ENCODE measurements at places on chromosomes 16 and 17.

- DNase-seq, result no peak
Observed at GRCh38 chr16:54657709-54658102, 273.0 kb upstream of the IRX5 start.

DNA sequence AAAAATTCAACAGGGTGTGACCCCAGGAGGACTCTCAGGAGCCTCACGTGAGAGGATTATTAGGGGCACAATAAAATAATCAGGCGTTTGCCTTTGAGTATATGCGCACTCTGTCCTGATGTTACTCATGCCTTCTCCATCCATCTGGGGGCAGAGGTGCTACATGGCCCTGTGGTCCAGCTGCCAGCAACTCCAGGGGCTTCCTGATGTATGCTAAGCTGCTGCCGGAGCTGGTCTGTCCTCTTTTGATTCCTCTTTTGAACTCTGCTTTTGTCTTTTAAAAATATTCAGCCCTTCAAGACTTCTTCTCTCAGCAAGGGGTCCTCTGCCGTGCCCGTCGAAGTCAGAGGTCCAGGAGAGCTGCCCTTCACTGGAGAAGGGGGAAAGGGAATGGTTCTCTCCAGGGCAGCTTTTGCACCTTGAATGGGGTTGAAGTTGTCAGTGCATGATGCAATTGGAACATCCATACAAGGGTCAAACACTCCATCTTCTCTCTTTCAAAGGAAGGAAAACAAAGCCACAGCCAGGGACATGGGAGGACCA, 431.4 kb downstream of the SHISA9 start:
- no peak for DNase-seq

GRCh38 chr17:33464669-33465280, 171.7 kb upstream of the ASIC2 start:
- no peak for DNase-seq

DNA sequence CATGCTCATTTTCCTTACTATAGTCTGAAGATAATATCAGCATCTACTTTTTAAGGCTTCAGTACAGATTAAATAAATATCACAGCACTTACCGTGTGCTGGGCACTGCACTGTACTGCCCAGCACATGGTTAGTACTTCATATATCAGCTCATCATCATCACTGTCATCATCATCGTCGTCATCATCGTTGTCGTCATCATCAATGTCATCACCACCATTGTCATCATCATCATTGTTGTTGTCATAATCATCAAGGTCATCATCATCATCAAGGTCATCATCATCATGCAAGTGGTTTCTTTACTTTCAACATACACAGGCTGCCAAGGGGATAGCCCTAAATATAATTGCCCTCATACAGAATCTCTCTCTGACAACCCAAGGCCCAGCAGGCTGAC, 275.1 kb downstream of the ABCC12 start:
- DNase-seq, result no peak

GRCh38 chr16:31464348-31464769, 5.1 kb downstream of the ARMC5 start:
- DNase-seq, result no peak

DNA sequence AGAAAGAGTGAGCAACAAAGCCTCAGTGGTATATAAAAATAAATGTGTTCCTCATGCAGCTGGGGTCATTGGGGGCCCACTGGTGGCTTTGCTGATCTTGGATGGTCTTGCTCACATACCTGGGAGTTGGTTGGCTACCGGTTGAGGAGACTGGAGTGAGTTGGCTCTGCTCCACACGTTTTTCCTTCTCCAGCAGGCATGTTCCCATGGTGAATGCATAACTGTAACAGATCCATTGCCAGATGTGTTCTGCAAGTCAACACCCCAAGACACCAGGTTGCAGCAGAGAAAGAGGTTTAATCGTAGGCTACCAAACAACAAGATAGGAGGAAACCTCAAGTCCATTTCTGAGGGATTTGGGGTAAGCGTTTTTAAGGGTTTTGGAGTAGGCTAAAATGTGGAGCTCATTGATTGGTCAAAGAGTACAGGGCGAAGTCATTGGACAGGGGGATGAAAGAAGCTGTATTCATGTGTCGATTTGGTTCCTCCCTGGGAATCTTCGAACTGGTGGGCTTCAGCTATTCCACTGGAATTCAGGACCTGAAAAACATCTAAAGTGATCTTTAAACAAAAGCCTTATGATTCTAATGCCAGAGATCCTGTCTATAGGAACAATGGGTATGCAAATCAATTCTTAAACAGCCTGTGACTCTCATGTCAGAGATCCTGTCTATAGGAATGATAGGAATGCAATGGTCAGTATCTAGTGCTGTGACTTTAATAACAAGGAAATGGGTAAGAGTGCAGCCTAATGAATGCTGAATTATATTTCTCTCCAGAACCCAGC, 467.5 kb upstream of the C16orf82 start:
- DNase-seq, result no peak

- DNase-seq, result no peak
Observed at GRCh38 chr16:67166110-67166547, 1.6 kb downstream of the HSF4 start.

DNA sequence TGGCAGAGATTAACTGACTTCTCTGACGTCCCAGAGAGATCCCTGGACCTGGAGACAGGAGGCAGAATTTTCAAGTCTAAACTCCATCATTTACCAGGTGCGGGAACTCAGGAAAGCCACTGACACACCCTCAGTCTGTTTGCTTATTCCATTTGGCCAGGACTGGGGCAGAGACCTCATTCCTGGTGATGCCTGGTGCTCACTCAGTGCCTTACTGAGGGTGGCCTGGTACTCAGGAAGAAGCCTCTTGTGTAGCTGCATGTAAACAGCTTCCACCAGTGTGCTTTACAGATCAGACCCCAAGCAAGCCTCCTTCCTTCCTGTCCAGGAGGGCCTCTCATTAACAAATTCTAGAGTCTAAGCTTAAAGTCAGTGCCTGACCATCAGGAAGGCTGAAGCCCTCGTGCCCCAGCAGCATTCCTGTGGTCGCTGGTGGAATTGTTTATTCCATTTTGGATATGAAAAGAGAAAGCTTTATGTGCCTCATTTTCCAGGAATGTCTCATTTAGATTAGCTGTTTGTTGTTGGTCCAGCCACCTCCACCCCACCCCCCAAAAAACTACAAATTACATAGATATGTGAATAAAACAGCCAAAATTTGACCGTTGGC, 236.1 kb upstream of the CDH5 start:
- DNase-seq, result no peak

DNA sequence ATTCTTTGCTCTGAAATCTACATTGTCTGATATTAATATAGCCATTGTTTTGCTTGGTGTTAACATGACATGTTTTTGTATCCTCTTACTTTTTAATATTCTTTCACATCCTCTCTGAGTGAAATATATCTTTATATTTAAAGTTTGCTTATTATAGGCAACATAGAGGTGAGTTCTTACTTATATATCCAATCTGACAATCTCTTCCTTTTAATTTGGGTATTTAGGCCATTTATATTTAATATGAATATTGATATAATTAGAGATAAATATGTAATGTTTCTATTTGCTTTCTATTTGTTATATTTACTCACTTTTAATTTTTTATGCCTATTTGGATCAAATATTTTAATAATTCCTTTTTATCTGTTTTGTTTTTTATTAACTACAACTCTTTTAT, 554.1 kb upstream of the SALL1 start:
- DNase-seq, result no peak

DNA sequence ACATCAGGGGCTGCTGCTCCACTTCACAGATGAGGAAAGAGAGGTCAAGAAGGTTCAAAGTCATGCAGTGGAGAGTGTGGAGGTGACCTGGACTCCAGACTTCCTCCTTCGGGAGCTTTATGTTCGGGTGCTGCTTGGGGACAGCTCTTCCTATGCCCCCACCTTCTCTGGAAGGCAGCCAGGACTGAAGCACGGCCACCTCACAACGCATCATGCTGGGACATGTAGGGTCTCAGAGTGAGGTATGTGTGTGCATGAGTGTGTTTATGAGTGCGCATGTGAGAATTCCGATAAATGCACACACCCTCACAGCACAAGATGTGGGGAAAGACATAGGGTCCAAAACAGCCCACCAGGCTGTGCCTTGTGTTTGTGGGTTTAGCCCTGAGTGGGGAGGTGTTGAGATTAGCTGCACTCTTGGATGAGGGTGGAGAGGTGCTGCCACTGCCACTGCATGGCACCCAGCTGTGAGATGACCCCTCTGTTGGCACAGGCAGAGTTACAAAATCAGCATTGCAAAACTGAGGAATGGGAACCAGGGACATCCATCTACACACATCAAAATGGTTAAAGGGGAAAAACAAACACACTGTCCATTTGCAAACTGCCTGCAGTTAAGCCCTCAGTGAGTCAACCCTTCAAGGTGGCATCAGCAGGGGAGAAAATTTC, 367.4 kb downstream of the SEC14L1 start:
- DNase-seq, result no peak

DNA sequence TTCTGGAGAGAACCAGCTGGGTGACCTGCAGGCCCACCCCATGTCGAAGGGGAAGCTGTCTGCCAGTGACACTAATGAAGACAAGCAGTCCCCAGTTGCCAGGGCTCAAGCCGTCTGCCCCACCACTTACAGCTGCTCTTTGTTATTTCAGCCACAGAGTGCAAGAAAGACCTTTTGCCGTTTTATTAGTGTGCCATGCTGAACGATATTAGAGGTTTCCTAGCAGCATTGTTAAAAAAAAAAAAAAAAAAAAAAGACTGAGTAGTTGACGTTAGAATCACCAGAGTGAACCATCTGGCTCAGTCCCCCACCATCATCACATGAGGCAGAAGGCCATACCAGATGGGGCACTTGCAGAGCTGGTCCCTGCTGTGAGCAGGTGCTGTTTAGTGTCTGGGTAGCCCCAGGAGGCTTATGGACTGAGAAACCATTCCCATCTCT, 26.5 kb upstream of the SLC39A11 start:
- DNase-seq, result no peak

DNA sequence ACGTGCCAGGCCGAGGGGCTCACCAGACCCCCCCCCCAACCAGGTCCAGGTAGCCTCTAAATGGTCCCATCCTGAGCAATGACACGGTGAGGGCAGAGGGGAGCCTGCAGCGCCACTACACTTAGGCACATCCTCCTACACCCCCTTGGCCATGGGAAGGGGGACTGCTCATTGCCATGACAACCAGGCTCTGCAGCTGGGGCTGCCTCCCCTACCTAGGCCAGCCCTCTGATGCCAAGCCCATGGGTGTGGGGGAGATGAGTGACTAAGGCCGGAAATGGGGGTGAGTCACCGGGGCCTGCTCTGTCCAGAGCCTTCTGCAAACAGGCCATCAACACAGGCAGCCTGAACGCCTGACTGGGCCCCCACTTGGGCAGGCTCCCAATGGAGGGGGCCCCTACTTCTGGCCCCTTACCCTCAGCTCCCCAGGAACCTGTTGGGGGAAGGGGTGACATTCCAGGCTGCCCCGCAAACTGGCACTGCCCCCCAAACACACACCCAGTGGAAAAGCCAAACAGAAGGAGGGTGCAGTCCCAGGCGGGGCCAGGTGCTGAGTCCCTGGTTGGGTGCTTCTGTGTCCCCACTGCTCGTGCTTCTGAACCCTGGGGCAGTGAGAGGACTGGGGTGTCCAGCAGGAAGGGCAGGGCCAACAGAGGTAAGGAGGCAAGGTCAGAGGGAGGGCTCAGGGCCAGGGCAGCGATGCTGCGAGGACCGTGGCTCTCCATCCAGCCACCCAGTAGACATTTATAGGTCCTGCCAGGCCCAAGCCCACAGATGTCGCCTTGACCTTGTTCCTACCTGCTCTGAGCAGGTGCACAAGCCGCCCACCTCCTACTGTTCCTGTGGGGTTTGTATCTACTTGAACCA, 8.2 kb downstream of the PLCD3 start:
- DNase-seq, result no peak

DNA sequence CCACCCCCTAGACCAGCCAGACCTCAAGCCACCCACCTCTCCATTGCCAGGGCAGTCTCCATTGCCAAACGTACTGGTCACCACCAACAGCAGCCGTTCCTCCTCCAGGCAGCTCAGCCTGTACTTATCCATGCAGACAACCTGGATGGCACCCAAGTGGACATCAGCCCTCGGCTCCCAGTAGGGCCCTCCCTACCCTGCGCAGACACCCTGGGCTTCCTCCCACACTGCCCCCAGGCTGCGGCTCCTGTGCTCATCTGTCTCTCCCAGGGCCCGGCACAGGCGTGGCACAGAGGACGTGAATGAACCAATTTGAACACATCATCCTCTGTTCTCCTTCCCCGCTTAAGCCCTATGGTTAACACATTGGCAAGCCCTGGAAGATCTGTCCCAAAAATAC, 29.5 kb downstream of the NOS2 start:
- DNase-seq, result no peak
